ENCODE measurements at places on chromosomes 2 and 18.

DNA sequence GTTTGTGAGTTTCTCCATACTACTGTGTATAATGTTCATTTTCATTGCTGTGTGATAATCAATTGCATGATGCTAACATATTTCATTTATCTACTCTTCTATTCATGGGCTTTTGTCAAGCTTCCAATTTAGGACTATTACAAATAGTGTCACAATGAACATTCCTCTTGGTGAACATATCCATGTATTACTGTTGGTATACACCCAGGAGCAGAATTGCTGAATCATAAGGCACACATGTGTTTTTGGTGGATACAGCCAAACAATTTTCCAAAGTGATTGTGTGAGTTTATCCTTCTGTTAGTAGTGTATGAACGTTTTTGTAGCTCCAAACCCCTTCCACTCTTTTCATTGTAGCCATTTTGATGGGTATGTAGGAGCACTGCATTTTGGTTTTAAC is 101.6 kb upstream of the COPS8 start:
- no peak for DNase-seq

GRCh38 chr2:134670955-134671354 is 47.8 kb downstream of the TMEM163 start:
- no peak for DNase-seq

GRCh38 chr2:39128919-39129391 is 8.1 kb upstream of the SOS1 start:
- peak; percentile 14 for DNase-seq

DNA sequence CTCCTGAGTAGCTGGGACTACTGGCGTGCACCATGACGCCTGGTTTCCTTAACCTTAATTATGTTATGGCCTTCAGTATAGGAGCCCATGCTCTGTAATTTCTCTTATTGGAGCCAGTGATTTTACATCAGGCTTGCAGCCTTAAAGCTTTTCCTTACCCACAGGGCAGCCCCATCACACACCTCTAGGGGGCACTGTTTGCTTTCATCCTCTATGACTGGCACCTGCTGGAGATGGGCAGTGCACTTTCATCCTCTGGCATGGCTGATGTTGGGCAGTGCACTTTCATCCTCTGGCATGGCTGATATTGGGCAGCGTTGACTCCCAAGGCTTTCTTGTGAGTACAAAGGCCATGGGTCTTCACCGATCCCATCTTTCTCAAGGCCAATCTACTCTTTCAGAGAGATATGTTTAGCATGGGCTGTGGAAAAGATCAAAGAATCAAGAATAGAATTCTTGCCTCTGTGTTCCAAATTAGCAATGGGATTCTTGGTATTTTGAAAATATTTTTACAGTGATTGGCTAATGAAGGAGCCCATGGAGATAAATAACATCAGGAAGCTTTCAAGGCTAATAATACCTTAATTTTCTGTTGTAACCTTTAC is 80.7 kb upstream of the MEX3C start:
- no peak for DNase-seq

DNA sequence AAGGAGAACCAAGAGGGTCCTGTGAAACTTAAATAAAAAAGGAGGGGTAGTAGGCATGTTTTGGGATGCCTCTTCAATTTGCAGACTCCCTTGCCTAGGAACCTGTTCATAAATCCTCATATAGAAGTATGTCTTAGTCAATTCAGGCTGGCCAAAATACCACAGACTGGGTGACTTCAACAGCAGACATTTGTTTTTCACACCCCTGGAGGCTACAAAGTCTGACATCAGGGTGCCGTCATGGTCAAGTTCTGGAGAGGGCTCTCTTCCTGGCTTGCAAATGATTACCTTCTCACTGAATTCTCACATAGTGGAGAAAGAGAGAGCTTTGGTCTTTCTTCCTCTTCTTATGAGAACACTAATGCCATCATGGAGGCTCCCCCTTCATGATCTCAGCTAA is 4.1 kb upstream of the TCF4 start:
- DNase-seq = no peak

DNA sequence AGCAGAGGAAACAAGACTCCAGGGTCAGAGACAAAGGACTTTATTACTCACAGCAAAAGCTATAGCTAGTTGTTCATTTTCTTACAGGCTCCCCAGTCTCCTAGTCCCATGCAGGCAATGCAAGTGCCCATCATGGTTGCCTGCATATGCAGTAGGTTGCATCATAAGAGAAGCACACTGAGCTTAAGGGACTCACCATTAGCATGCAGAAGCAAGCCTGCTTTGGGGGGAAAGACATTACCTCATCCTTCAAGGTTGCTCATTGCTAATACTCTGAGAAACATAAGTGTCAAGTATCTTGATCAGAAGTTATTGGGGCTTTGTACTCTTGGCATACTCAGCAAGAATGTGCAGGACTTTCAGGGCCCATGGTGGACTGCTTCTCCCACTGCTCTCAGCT is 114.6 kb upstream of the CCDC68 start:
- DNase-seq = no peak

- DNase-seq = no peak
These were observed 36.5 kb downstream of the LPIN2 start for GRCh38 chr18:2976218-2977132.

GRCh38 chr2:152466041-152466440 is 131.1 kb downstream of the FMNL2 start:
- no peak for DNase-seq

GRCh38 chr2:237500681-237501424 is 13.8 kb downstream of the MLPH start:
- DNase-seq = no peak

- no peak for DNase-seq
These were observed 170.5 kb downstream of the ZBTB7C start for GRCh38 chr18:48238636-48239035.

Data from activated T-cell treated with anti-CD3 and anti-CD28 coated beads for 1 hour (primary cell).